ENCODE measurements at places on chromosomes 3 and 15. TPM values are rescaled to one million over a fixed set of nuclear protein-coding genes. Genes with fewer than 3 reads are reported as not detected.

Gene C15orf40
- total RNA-seq, result 13.4 TPM

Gene TAGLN3
- not detected for total RNA-seq

Gene NR1I2
- total RNA-seq, result not detected

Gene PLA2G4B
- 0.72 TPM for total RNA-seq

Gene RYR3
- not detected for total RNA-seq

Gene HEXA
- total RNA-seq, result 122 TPM

Gene SPTSSB
- not detected for total RNA-seq

Gene FRMD5
- 3.3 TPM for total RNA-seq

Gene DNAJB8
- not detected for total RNA-seq

Gene LRIG1
- 16.5 TPM for total RNA-seq

Gene IGSF11
- under 0.01 TPM for total RNA-seq

Gene OIP5
- 0.88 TPM for total RNA-seq

Gene MKRN3
- total RNA-seq, result 0.36 TPM

Gene ZNF445
- total RNA-seq, result 9.8 TPM

Gene SLC9C1
- total RNA-seq, result not detected

Gene ITIH3
- total RNA-seq, result under 0.01 TPM

Gene ZNF80
- total RNA-seq, result not detected
